ENCODE measurements at places on chromosomes 12 and 14. TPM values are rescaled to one million over a fixed set of nuclear protein-coding genes. Genes with fewer than 3 reads are reported as not detected.

Gene MGST1
- total RNA-seq, result 87.5 TPM

Gene WIF1
- total RNA-seq, result 0.34 TPM

Gene P2RX2
- not detected for total RNA-seq

DNA sequence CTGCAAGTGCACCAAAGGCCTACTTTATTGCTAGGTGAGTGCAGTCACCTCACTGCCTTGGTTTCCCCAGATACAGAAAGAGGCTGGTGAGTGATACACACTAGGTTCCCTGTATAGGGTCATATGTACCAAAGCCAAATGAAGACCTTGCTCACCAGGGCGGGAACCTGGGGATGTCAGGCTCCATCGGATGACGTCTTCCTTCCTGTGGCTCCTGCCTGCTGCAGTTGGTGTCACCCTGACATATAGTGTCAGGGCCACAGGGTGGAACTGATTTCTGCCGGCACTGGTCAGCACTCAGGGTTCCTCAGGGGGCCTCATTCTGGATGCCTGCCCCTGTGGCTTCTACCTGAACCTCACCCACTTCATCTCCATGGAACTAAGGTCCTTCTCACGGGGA, 43.1 kb downstream of the PLEKHG3 start:
- no peak for DNase-seq

GRCh38 chr12:6355491-6356373, 13.9 kb upstream of the TNFRSF1A start:
- DNase-seq, result no peak

Gene EPYC
- not detected for total RNA-seq

Gene LPAR5
- total RNA-seq, result 8.5 TPM

- no peak for DNase-seq
These were observed 10.7 kb downstream of the SFSWAP start for GRCh38 chr12:131721548-131721947.

- no peak for DNase-seq
These were observed 33.1 kb downstream of the ITPK1 start for GRCh38 chr14:93082576-93083001.

DNA sequence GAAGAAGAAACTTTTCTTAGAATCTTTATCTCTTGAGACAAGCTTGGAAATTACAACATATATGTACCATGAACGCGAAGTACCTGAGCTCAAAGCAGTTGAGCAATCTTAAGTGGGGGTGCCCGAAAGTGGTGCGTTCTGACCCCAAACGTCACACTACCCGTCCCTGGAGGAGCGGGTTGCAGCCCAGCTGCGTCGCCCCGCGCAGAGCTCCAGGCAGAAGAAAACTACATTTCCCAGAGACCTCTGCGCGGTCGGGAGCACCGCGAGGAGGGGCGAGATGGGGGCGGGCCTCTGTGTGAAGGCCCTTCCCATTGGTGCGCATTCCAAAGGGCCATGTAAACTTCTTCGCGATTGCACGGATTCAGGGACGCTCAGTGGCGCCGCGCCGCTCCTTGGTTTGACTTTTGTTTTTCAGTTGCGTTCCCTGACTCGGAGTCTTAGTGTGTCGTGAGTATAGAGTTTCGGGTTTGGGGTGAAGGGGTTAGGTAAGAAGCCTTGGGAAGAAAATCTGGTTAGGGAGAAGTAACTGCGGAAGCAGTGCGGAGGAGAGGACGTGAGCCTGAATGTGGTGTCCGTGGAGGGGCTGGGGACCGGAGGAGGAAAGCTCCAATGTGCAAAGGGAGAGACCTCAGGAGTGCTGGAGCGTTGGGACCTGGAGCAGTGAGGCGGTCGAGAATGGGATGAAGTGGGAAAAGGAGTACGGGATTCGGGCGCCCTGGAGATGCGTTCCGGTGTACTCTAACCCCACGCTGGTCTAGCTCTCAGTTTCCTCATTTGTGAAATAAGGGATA, at the start of gene CCDC77:
Gene CCDC77, plus strand, starts transcription at position 410 of the 794 bp plus-strand sequence. CDS start 7,740 bp downstream, outside the sequence.
- DNase-seq, result peak; percentile 96

GRCh38 chr14:35471803-35472202, 62.2 kb upstream of the INSM2 start:
- DNase-seq, result no peak

DNA sequence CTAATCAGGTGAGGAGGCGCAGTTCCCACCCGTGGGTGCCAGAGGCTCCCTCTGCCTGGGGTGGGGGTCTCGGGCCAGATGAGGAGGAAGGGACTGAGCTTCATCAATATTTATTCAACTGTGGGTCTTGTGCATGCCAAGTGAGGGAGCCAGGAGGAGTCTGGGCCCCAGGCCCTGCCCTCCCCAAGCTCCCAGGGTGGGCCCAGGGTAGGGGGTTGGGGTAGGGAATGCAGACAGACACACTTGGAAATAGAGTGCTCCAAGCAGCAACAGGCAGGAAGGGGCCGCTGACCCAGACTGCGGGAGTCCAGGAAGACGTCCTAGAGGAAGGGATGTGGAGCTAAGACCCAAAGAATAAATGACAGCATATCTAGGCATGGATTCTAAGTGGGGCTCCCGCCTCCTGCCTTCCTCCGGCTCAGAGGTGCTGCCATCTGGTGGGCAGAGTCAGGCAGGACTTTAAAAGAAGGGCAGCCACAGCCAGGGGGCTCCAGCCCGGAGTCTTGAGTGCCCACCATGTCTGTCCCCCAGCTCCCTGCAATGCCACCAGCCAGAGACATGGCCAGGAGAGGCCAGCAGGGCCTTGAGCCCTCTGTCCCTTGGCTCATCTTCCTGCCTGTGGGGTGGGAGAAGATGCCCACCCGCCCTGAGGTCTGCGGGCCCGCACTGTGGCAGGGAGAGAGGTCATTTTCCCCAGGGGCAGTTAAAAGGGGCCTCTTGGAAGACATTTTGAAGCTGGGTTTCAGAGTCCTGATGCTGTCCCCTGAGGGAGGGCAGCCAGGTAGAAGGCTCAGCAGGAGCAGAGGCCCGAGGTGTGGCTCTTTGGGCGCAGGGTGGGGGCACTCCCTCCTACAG, 70.1 kb downstream of the PHETA1 start:
- DNase-seq, result no peak

DNA sequence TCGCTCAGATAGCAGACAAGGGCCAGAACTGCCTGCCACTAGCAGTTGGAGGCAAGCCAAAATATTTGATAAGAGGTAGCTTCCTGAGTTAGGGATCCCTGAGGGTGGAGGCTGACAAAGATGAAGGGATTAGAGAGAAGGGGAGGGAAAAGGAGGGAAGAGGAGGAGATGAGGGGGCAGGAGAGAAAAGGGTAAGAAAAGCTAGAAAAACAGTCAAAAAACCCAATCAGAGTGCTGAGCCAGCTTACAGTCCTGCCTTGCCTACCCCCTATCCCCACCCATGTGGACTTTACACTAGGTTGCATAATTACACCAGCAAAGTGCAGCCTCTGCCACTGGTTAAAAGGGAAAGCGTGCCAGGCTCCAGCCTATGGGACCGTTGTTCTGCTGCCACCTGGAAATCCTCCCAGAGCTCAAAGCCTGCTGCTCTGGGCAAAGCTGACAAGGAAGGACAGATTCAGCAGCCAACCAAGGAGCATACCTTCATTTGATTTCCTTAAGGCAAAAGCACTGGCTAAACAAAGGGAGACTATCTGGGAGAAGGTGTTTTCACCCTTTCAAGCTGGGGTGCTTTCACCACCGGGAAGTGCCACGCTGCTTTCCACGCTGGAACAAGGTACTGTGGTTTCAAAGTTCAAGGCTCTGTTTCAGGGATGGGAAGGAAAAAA, 3.8 kb upstream of the NUMB start:
- no peak for DNase-seq

DNA sequence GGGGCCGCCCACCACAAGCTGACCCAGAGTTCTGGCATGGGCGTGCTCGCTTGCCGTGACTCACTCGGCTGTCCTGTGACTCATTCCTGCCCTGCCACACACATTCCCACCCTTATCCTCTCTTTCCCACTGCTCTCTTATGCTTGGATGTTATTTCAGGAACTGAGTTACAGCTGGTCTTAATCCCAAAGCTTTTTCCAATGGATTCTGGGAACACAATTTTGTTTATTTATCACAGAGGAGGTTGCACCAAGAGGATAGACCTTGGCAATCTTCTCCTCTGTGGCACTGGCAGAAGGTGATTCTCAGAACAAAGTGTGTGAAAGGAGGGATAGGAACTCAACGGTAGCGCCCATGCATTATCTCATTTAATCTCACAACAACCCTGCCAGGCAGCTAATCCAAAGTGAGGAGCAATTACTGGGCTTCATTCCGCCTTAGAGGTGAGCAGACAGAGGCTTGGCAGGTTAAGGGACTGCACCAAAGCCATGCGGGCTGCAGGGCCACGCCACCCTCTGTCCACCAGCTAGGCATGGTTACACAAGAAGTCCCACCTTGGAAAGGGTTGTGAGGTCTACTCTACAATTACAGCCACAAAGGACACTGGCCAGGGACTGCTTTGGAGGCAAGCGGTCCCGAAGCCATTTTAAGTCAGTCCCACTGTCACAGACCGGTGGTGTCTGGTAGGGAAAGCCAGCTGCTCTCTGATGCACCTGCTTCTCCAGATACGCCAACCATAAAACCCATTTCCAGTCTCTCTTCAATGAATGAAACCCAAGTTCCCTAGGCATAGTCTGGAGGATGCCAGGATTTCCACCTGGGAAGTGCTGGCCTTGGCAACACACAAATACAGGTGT, 32.9 kb downstream of the SYNE3 start:
- DNase-seq, result peak; percentile 92

DNA sequence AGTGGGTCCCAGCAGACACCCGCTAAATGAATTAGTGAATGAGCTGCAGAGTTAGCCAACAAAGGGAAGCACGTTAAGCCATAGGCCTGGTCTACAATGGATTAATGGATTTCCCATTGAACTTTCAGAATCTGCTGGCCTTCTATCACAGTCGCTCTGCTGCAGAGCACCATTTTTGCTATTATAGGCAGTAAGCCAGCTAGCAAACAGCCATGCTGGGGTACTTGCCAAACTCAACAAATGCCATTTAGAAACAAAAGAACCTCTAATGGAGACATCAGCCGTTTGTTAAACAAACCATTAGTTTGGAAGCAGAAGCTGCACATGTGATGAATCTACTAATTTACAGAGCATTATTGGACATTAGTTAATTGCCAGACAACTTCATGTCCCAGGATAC, 181.1 kb upstream of the STXBP6 start:
- no peak for DNase-seq

Gene C12orf54
- total RNA-seq, result not detected

DNA sequence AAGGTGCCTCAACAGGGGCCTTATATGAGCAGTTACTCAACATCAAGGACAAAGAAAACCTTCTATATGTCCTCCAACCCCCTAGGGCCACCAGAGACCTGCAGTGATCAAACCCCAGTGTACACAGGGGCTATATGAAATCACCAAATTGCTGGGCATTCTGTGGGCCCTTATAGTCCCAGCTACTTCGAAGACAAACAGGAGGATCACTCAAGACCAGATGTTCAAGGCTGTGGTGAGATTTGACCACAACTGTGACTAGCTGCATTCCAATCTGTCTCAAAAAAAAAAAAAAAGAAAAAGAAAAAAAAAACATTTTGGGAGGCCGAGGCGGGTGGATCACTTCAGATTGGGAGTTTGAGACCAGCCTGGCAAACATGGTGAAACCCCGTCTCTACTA, 51.0 kb upstream of the PRB2 start:
- no peak for DNase-seq

DNA sequence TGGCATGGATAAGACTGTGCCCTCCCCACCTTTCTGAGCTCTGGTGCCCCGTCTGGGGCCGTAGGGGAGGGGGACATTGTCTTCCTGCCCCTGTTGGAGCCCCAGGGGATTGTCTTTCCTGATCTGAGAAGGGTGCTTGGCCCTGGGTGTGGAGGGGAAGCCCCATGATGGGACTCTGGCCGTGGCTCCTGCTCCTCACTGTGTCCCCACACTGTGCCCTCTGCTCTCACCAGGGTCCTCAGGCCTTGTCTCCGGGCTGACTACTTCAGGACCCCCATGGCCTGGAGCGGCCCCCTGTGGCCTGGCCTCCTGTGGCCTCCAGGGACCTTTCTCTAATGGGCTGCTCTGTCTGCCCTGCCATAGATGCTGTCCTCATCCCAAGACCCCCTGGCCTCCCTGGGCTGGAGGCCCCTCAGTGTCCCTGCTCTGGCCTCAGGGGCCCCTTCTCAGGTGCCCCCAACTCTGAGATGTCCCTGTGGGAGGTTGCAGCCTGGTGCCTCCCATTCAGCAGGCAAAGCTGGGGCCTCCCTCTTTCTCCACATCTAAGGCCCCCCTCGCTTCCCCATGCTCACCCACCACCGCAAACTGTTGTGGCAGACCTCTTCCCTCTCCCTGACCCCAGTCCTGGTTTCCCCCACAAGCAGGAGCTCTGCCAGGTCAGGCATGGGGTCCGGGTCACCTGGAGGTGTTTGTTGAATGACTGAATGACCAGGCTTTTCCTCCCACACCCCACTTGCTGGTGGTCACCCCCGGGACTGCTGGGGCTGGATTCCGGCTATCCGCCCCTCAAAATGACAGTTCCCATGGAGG, 4.0 kb downstream of the KIF26A start:
- peak; percentile 54 for DNase-seq

- peak; percentile 86 for DNase-seq
These were observed 1.8 kb downstream of the SLC38A1 start for GRCh38 chr12:46266869-46267574.

DNA sequence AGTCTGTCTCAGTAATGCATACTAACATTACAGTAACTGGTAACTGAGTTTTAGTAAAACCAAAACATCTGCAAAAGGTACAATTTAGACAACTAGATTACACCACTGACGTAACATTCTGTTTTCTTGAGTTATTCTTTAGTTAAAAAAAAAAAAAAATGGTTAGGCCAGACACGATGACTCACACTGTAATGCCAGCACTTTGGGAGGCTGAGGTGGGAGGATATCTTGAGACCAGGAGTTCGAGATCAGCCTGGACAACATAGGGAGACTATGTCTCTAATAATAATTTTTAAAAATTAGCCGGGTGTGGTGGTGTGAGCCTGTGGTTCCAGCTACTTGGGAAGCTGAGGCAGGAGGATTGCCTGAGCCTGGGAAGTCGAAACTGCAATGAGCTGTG, 34.1 kb downstream of the AP5M1 start:
- no peak for DNase-seq

Gene SERPINA10
- total RNA-seq, result not detected

DNA sequence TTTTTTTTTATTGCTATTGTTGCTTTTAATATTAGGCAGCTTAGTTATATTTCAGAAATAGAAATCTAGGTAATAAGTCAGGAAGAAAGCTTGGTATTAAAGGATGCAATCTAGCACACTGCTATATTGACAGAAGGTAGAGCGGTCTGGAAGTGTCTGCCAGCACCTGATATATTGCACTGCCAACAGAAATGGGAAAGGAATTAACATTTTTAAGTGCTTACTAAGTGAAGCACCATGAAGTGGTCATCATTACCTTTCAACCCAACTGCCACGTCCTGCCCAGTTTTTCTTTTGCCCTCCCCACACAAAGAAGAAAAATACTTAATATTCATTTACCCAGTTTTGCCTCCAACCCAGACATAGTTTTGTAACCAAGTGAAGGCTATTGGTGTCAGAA, 163.5 kb downstream of the KITLG start:
- DNase-seq, result no peak
